ENCODE measurements at places on chromosomes 6 and 20. TPM values are rescaled to one million over a fixed set of nuclear protein-coding genes. Genes with fewer than 3 reads are reported as not detected.

- H3K4me3 ChIP-seq: no peak overlapping the region
- no peak overlapping the region for H3K27ac ChIP-seq
- H3K4me1 ChIP-seq: peaks cover 10% of the 10 kb centered on the region
- DNase-seq: no peak
- H3K27me3 ChIP-seq: no peaks in the 10 kb centered on the region
Observed at GRCh38 chr6:143620447-143620846, 57.3 kb upstream of the PHACTR2 start.

DNA sequence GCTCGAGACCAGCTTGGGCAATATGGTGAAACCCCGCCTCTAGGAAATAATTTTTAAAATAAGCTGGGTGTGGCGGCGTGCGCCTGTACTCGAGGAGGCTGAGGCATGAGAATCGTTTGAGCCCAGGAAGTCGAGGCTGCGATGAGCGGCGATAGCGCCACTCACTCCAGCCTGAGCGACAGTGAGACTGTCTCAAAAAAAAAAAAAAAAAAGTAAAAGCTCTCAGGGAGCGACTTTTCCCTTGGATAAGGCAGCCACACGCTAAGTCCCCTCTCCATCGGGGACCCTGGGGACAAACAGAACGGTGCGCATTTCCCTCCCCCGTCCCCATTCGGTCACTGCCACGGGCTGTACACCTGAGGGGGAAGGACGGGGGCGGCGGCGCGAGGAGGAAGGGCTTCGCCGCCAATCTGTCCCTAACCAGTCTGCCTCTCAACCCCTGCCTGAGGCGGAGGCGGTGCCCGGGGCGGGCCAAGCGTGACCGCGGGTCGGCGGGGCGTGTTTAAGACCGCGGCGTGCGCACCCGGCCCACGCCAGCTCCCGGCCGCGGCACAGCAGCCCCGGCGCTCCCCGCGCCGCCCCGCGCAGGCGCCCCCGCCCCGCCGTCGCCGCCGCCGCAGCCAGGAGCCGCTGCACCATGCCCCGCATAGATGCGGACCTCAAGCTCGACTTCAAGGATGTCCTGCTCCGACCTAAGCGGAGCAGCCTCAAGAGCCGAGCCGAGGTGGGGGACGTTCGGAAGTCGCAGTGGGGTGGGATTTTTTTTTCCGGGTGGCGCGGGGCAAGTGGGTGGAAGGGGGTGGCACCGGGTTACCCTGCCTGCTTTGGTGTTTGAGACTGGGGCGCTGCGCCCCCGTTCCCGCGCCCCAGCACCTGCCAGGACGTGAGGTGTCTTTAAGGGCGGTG lies at the start of gene GMPR:
Gene GMPR, plus strand, starts transcription at position 531 of the 906 bp plus-strand sequence. Its CDS starts 107 bp downstream, at position 638.
- H3K4me1 ChIP-seq: peaks cover 31% of the 10 kb centered on the region
- peaks cover 27% of the 10 kb centered on the region for H3K27me3 ChIP-seq
- peak; percentile 78 for DNase-seq
- H3K27ac ChIP-seq: peak within 1 kb of the TSS; percentile 58
- peak within 1 kb of the TSS; percentile 90 for H3K4me3 ChIP-seq
- H3K36me3 ChIP-seq: no peaks in the 10 kb centered on the region

Gene LPA
- total RNA-seq: 0.31 TPM

- H3K27me3 ChIP-seq: peaks cover 2% of the 10 kb centered on the region
- DNase-seq: no peak
- H3K4me1 ChIP-seq: no peaks in the 10 kb centered on the region
- H3K27ac ChIP-seq: no peak overlapping the region
- H3K4me3 ChIP-seq: no peak overlapping the region
Observed at GRCh38 chr6:167742719-167743303, 83.9 kb upstream of the AFDN start.

DNA sequence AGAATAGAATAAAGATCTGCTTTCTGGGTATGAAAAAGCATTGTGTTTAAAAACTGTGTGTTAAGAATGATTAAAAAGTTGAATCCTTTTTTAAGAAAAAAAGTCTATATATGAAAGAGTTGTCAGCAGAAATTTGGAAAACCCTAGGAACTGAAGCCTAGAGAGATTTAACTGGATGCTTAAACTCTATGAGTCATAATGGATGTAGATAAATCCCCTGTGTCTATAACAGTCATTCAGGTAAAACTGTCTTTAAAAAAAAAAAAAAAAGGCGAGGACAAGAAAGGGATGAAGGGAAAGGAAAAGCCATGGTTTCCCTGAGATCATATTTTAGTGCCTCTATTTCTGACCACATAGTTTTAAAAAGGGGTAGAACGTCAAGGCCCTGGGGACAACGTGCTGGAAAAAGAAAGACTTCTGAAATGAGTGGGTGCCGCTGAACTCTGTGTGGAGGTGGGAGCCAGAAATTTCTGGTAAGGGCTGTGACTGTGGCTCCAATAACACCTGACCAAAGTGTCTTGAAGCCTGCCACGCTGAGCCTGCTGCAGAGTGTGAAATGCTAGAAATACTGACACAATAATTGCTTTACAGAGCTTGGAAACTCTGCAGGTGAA lies 302.6 kb upstream of the ARID1B start:
- no peaks in the 10 kb centered on the region for H3K4me1 ChIP-seq
- DNase-seq: no peak
- H3K36me3 ChIP-seq: no peaks in the 10 kb centered on the region
- no peak overlapping the region for H3K4me3 ChIP-seq
- H3K27ac ChIP-seq: no peak overlapping the region

Gene RARS2
- total RNA-seq: 41.3 TPM

DNA sequence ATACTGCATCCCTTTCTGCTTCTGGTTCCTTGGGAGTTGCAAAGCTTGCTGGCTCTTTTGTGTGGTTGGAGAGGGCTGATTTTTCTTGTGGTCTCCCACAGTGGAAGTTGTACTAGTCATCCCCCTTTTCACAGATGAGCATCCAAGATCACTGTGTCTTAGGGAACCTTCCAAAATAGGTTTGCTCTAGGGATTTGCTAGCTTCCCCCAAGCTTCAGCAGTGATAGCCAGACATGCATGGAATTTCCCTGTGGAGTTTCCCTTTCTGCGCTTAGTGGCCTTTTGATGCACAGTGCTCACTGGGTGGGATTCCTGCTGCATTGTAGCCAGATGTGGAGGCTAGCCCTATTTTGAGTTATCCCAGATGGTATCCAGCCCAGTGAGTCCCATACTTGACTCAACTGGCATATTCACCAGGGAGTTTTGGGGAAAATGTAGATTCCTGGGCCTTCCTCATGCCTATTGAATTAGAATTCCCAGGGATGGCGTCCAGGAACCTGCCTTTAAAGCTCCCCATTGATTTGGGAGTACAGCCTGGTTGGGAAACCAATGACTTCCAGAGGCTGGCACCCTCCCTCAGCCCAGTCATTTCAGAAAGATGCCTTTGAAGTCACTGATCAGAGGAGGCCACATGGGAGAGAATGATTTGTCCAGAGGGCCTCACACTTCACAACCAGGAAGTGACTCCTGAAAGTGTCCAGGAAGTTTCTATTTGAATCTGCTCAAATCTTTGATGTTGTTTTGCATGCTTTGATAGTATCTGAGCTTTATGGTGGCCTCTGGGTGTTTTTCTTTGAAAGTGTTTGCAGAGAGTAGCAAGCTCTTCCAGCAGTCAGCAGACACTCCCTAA lies 25.9 kb downstream of the PPARD start:
- no peak overlapping the region for H3K4me3 ChIP-seq
- H3K27ac ChIP-seq: peak overlapping the region; percentile 83
- no peaks in the 10 kb centered on the region for H3K27me3 ChIP-seq

Gene ARFGEF3
- 24.0 TPM for total RNA-seq

DNA sequence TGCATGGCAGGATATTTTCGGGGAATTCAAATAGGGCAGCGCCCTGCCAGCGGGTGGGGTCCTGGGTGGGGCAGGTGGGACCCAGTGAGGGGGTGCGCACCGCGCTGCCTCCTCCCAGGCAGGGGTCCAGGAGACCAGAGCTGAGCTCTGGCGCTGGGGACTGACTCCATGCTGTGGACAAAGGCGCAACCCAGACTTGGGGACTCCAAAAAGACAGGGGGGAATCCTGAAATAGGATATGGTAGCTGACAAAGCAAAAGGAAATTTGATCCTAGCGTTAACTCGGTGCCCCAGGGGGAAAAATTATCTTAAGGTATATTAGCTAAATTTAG lies 23.6 kb downstream of the TFAP2A start:
- H3K4me3 ChIP-seq: no peak overlapping the region
- no peak for DNase-seq
- H3K36me3 ChIP-seq: peaks cover 5% of the 10 kb centered on the region
- no peak overlapping the region for H3K27ac ChIP-seq

Gene PRKN
- total RNA-seq: 6.2 TPM

DNA sequence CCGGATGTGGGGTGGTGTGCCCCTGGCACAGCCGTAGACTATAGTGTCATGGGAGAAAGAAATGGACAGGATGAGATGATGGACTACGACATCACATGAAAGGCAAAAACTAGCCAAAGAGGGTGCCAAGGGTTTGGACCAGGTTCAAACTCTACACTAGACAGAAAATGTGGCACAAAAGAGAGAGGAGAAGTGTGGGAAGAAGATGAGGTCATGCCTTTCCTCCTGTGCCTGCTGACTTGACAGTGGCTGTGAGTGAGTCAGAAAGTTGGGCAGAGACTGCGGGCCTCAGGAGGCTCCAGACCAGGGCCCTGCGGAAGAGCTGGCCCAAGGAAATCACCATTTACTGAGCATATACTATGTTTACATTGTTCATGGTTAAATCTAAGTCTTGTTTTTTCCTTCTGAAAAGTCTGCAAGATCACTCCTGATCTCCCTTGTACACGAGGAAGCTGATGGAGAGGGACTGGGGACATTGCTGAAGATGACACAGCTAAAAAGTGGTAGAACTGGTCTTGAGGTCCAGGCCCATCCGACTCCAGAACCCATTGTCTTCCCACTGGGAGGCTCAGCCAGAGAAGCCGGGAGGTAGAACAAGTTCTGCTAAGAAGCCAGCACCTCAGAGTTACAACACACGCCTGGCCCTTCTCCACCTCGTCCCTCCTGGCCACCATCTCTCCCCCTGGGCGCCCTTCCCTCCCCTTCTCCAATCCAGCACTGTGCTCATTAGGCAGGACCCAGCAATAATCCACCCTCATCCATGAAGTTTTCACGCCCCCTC lies 35.6 kb downstream of the CNKSR3 start:
- peak overlapping the region; percentile 34 for H3K4me3 ChIP-seq
- peaks cover 51% of the 10 kb centered on the region for H3K4me1 ChIP-seq
- no peaks in the 10 kb centered on the region for H3K27me3 ChIP-seq
- H3K27ac ChIP-seq: peak overlapping the region; percentile 11
- DNase-seq: no peak
- peaks cover 27% of the 10 kb centered on the region for H3K36me3 ChIP-seq

DNA sequence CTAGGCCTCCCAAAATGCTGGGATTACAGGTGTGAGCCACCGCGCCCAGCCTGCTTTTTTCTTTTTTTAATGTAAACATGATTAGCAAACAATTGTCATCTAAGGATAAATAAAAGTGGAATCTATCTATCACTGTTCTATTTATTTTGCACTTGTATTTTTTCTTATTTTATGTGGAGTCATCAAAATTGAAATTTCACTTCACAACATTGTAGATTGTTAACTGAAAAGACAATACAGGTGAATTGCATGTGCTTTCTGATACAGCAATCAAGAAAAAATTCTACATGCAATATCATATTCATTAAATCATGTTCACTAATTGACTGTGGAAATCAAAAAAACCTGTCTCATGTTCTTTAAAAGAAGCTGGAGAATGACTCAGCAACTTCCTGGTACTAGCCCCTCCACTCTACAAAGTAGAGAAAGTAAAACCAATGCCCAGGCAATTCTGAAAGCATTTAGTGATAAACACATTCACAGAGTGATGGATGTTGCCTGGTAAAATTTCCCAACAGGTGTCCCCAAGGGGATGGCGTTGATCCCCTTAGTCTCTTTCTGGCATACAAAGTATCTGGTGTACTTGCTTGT lies 10.7 kb upstream of the RFX6 start:
- H3K27me3 ChIP-seq: no peaks in the 10 kb centered on the region
- H3K36me3 ChIP-seq: no peaks in the 10 kb centered on the region
- H3K4me3 ChIP-seq: no peak overlapping the region
- H3K27ac ChIP-seq: no peak overlapping the region
- H3K4me1 ChIP-seq: no peaks in the 10 kb centered on the region
- no peak for DNase-seq

GRCh38 chr20:48777005-48777404 lies 50.8 kb downstream of the PREX1 start:
- H3K4me3 ChIP-seq: no peak overlapping the region
- H3K27me3 ChIP-seq: peaks cover 3% of the 10 kb centered on the region
- no peak overlapping the region for H3K27ac ChIP-seq
- DNase-seq: no peak
- no peaks in the 10 kb centered on the region for H3K4me1 ChIP-seq

GRCh38 chr6:6915219-6915618 lies 192.5 kb upstream of the RREB1 start:
- H3K4me3 ChIP-seq: no peak overlapping the region
- H3K4me1 ChIP-seq: peaks cover 24% of the 10 kb centered on the region
- H3K27me3 ChIP-seq: no peaks in the 10 kb centered on the region
- no peak overlapping the region for H3K27ac ChIP-seq
- no peaks in the 10 kb centered on the region for H3K36me3 ChIP-seq
- no peak for DNase-seq

Gene ADGRF1
- total RNA-seq: 36.0 TPM

Gene ATP9A
- total RNA-seq: 43.5 TPM

DNA sequence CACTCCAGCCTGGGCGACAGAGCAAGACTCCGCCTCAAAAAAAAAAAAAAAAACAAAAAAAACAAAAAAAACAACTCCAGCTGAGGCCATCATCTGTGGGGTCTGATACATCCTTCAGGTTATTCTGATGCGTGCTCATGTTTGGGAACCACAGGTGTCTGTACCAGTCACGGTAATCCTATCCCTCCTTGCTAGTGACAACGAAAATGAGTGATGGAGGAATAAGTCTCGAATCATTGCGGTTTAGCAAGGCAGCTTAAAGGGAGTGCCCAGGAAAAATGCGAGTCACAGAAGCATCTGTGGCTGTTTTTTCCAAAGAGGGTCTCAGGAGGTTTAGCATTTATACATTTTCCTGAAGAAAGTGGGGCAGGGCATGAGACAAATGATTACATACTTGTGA lies 48.8 kb downstream of the MCUR1 start:
- DNase-seq: no peak
- H3K4me3 ChIP-seq: peak overlapping the region; percentile 77
- peaks cover 31% of the 10 kb centered on the region for H3K4me1 ChIP-seq
- H3K27me3 ChIP-seq: no peaks in the 10 kb centered on the region
- peak overlapping the region; percentile 100 for H3K27ac ChIP-seq

GRCh38 chr20:6654513-6655252 lies 112.8 kb upstream of the BMP2 start:
- peaks cover 3% of the 10 kb centered on the region for H3K27me3 ChIP-seq
- peaks cover 7% of the 10 kb centered on the region for H3K4me1 ChIP-seq
- no peak overlapping the region for H3K4me3 ChIP-seq
- DNase-seq: no peak

DNA sequence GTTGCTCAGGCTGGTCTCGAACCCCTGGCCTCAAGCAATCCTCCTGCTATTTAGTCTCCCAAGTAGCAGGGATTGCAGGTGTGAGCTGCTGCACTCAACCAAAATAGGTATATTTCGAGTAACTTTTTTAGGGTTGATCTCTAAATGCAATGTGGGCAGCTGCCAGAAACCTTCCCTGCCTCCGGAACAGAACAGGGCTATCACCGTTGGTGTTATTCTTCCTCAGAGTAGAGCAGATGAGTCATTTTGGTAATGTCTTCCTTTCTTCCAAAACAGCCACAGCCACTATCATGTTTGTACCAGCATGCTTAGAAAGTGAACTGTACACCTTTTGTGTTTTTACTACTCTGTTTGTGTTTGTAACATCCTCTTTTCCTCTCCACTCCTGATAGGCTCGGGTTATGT lies 44.1 kb downstream of the SNX9 start:
- H3K27ac ChIP-seq: no peak overlapping the region
- no peaks in the 10 kb centered on the region for H3K27me3 ChIP-seq
- H3K4me1 ChIP-seq: no peaks in the 10 kb centered on the region
- peaks cover 3% of the 10 kb centered on the region for H3K36me3 ChIP-seq
- no peak for DNase-seq
- no peak overlapping the region for H3K4me3 ChIP-seq

Gene GSTA1
- 175 TPM for total RNA-seq

Gene MDC1
- total RNA-seq: 30.1 TPM

Gene LINC00237
- total RNA-seq: not detected

Data from type B pancreatic cell (in vitro differentiated cells).